Fibroblast of skin of right biceps (primary cell): ENCODE measurements at places on chromosomes 3 and 15.
A peak's percentile ranks its signal among the peaks of the same experiment; 100 is the strongest.

GRCh38 chr3:65935724-65936123 lies 103.0 kb downstream of the MAGI1 start:
- DNase-seq, result no peak

GRCh38 chr3:78978037-78978436 lies 789.8 kb downstream of the ROBO1 start:
- peak; percentile 26 for DNase-seq

GRCh38 chr3:17143893-17144664 lies 259.3 kb downstream of the PLCL2 start:
- DNase-seq, result no peak

DNA sequence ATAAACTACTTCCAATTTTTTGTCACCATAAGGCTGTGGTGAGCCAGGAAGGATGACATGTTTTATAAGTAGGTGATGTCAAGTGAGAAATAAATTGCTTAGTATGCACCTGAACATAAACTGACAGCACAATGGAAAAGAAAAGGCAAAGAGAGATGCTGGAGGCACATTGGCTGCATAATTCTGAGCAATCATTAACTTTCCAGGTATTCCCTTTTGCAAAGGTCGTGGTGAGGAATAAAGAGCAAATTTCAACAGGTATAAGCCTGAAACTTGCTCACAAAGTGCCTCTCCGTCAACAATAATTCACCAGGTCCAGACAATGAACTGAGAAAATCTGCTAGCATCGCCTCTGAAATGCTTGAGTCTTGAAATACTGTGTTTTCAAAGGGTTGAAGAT lies 48.2 kb downstream of the ITGB5 start:
- DNase-seq, result no peak

DNA sequence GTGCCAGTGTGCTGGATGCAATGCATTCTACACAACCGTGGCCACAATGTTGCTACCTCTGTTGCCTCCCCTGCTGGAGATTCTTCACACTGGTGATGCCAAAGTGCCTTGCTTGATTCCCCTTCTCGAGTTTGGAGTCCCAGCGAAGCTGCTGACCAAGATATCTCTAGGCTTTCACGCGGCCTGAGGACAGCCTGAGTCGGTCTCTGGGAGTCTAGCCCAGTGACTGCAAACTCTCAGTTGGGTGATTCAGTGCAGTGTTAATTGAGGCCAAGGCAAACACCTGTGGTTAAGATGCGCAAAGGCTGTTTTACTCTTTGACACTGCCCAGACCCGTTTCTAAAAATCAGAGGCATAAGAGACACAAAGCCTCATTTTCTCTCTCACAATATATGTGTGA lies 434.4 kb downstream of the NR2F2 start:
- DNase-seq, result no peak

GRCh38 chr3:128813097-128813496 lies 66.3 kb upstream of the ACAD9 start:
- no peak for DNase-seq

DNA sequence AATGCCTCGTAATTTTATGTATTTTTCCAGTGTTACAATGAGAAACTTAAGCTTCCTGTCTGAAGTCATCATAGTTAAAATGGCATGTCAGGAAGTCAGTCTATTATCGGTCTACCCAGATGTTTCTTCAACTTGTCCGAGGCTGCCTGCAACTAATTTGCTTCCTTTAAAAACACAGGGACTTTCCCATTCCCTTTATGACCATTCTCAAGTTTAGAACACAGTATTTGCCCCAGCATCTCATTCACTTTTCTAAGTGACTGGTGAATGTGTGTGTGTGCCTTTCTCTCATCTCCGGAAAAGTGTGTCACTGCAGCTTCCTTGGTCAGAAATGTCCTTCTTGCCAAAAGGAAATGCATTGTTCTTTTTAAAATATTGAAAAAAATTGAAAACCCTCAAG lies 466.6 kb downstream of the RAP2B start:
- no peak for DNase-seq

- peak; percentile 85 for DNase-seq
These were observed 114.7 kb downstream of the ETFA start for GRCh38 chr15:76196269-76197231.

GRCh38 chr3:157268026-157268425 lies 108.1 kb upstream of the CCNL1 start:
- no peak for DNase-seq

- no peak for DNase-seq
These were observed 28.8 kb downstream of the MECOM start for GRCh38 chr3:169634618-169635236.

- DNase-seq, result peak; percentile 76
These were observed at the start of gene ATP10A for GRCh38 chr15:25863111-25863967. Gene ATP10A (minus strand): TSS chr15:25863327. CDS start chr15:25863096, 231 bp downstream.

DNA sequence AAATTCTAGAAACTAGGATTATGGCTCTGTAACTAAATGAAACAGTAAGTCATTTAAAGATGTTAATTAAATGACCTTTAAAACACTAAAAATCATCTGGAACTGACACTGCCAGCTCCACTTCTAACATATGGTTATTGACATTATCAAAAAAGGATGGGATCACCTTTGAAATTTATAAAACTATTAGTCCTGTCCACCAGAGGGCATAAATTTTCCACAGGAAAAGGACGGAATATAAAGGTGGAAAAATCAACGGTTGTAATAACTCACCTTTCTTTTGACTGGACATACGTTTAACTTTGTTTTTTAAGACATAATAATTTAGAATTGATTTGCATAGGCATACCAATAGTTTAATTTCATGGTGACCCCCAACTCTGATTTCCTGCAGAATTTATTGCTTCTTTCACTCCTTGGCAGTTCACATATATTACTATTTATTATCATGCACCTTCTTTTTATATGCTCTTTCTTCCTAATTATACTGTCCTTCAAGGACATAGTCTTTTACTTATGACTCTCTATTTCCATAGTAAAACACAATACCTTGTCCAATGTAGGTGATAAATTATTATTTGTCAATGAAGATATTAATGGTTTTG lies 345.7 kb downstream of the CADM2 start:
- DNase-seq, result no peak

DNA sequence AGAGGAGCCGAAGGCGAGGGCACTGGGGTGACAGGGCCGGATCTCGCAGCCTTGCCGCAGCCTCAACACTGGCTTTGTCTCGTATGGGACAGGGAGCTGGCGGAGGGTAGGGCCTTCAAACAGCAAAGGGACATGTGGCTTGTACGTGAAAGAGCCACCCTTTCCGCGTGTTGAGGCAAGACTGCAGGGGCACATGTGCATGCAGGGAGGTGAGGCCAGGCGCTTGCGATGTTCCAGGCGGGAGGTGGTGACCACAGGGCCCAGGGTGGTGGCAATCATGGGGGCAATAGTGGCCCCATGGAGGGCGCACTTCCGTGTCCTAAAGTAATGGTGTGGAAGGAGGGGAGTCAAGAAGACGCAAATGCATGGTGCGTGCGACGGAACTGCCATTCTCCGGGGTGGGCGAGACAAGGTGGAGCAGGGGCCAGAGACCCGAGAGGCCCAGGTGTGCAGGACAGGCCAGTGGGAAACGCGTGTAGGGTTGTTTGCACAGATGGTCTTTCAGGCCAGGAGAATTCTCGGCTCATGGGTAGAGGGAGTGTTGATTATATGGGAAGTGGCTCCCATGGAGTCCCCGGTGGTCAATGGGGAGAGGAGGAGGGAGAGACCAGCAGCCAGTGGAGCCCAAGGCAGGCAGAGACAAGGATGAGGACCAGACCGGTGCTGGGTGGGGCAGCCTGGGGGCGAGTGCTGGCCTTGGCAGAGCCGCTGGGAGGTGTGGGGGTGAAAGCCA lies 45.8 kb upstream of the PCSK6 start:
- no peak for DNase-seq

GRCh38 chr3:140910860-140911259 lies 30.8 kb upstream of the SLC25A36 start:
- DNase-seq, result peak; percentile 6
